D721Med (cell line): ENCODE measurements at places on chromosomes 4 and X.

DNA sequence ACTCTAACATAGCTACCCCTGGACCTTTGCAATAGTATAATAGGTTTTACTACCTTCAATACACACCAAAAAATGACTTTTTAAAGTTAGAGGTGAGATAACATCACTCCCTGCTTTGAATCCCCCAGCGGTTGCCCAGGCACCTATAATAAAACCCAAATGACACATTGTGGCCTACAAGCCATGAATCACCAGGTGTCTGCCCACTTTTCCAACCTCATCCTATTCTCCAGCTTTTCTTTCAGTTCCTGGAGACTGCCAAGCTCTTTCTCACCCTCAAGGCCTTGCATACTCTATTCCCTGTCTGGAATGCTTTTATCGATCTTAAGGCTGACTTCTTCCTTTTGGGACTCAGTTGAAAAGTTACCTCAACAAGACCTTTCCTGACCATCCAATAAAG, 16.4 kb upstream of the PRSS48 start:
- no peak for DNase-seq

GRCh38 chr4:144295286-144295995, 154.9 kb upstream of the GYPA start:
- no peak for DNase-seq

DNA sequence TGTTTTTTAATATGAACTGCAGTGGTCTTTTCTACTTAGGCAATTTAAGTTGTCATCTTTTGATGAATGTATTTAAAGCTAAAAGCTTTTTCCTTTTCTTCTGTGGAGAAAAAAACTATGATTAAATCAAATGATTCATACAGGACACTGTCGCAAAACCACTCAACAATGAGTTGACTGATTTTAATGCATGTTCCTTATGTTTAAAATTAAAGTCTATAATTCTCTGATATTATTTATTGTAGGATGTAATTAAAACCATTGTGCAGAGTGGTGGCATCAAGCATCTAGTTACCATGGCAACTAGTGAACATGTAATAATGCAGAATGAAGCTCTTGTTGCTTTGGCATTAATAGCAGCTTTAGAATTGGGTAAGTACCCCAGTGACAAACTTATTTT, 172.5 kb downstream of the RAP1GDS1 start:
- no peak for DNase-seq

GRCh38 chrX:14013054-14013453, 16.6 kb downstream of the GEMIN8 start:
- no peak for DNase-seq
